Fibroblast of the aortic adventitia (primary cell): ENCODE measurements at places on chromosomes 1 and 21. TPM values are rescaled to one million over a fixed set of nuclear protein-coding genes. Genes with fewer than 3 reads are reported as not detected.

Gene DUSP10
- 8.0 and 26.8 TPM in 2 replicates for total RNA-seq

Gene TRIM58
- total RNA-seq = 0.09 and 3.0 TPM in 2 replicates

Gene TMEM81
- 1.5 and 2.0 TPM in 2 replicates for total RNA-seq

Gene S100A7
- not detected in 2 replicates for total RNA-seq

Gene ERICH3
- total RNA-seq = not detected in 2 replicates

Gene THEMIS2
- total RNA-seq = 1.2 and 2.0 TPM in 2 replicates

Gene OR2L2
- total RNA-seq = not detected in 2 replicates

Gene WDR3
- total RNA-seq = 13.4 and 22.1 TPM in 2 replicates

Gene FNDC5
- 0.41 and 0.99 TPM in 2 replicates for total RNA-seq

Gene OR2T2
- not detected in 2 replicates for total RNA-seq
